ENCODE measurements at places on chromosomes 16 and 17. TPM values are rescaled to one million over a fixed set of nuclear protein-coding genes. Genes with fewer than 3 reads are reported as not detected.

DNA sequence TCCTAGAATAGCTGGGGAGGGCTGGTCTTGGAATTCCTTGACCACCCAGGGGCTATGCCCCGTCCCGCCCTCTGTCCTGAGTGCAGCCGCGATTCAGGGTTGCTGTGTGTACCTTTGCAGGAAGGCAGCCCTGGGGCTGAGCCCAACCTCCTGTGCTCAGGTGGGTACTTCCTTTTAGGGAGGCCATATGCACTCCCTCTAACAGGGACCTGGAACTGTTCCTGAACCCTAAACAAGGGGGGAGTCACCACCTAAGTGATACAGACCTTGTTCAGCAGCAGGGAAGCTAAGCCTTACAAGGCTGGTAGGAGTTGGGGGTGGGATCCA is 24.6 kb downstream of the LLGL2 start:
- no peak overlapping the region for H3K27ac ChIP-seq
- H3K4me3 ChIP-seq = no peak overlapping the region
- no peak for DNase-seq

DNA sequence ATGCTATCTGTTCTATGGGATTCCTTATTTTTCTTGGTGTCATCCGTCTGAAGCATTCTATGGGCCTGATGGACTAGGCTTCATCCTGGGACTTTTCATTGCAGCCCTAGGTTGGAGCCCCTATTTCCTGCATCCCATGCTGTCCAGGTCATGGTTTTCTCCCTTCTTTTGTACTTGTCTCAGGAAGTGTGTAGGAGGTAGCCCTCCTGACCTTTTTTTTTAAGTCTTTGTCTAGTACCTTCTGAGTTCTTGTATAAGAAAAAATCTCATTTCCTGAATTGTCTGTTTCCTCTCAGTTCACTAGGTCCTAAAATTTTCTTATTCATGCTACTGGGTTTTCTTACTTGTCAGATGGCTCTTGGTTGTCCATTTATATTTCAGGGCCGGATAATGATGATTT is 6.0 kb downstream of the NDEL1 start:
- H3K27ac ChIP-seq = no peak overlapping the region
- H3K4me1 ChIP-seq = peaks cover 48% of the 10 kb centered on the region

GRCh38 chr17:18267366-18267765 is 6.9 kb downstream of the MIEF2 start:
- H3K27ac ChIP-seq = no peak overlapping the region
- H3K36me3 ChIP-seq = peaks cover 31% of the 10 kb centered on the region
- H3K4me3 ChIP-seq = no peak overlapping the region
- no peak for DNase-seq

- DNase-seq = no peak
- H3K4me3 ChIP-seq = no peak overlapping the region
- H3K27me3 ChIP-seq = no peaks in the 10 kb centered on the region
- no peak overlapping the region for H3K27ac ChIP-seq
- H3K4me1 ChIP-seq = no peaks in the 10 kb centered on the region
Observed at GRCh38 chr16:84562174-84562815, 55.6 kb downstream of the COTL1 start.

DNA sequence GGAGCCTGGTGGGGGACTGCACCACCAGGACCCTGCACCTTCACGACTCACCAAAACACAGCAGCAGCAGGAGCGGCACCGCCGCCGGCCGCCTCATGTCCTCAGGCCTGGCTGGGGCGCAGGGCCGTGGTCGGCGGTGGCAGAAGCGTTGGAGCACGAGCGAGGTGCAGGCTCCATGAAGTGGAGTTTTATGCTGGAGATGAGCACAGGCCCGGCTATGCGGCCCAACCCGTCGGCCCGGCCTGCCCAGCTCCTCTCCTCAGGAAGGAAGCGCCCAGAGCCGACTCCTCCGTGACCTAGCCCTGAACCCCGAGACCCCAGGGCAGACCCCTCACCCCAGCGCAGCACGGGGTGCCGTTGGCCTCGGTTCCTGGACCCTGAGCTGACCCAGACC is at the start of gene PRSS27:
Gene PRSS27, minus strand, starts transcription at position 161 of the 394 bp plus-strand sequence. Its CDS starts 64 bp downstream, at position 97.
- peak within 1 kb of the TSS; percentile 65 for H3K27ac ChIP-seq
- peaks cover 18% of the 10 kb centered on the region for H3K4me1 ChIP-seq
- H3K36me3 ChIP-seq = no peaks in the 10 kb centered on the region
- no peak for DNase-seq

GRCh38 chr17:62134397-62134796 is 69.3 kb upstream of the MED13 start:
- no peaks in the 10 kb centered on the region for H3K4me1 ChIP-seq
- H3K27me3 ChIP-seq = peaks cover 8% of the 10 kb centered on the region
- no peak overlapping the region for H3K27ac ChIP-seq
- H3K36me3 ChIP-seq = no peaks in the 10 kb centered on the region

CES5A gene
- total RNA-seq = not detected

RRN3 gene
- 25.3 TPM for total RNA-seq

NTHL1 gene
- total RNA-seq = 26.0 TPM
